ENCODE measurements at places on chromosomes 4 and X.

- no peak for DNase-seq
Observed at GRCh38 chrX:10158279-10159144, 1.7 kb downstream of the CLCN4 start.

DNA sequence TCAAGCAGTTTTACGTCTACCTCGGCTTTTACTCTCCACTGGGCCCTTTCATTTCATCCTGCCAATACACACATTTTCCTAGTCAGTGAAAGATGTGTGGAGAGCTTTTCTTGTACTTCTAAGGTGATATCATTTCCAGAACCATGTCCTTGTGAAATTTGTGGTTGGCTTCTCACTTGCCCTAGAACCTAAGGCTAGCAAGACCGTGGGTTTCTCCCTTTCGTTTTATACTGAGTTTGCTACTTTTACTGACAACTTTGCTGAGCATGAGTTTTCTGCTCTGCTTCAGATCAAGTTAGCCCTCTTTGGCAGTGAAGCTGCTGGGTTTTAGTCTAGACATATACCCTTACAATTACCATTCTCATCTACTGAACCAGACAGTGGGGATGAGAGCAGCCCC, 95.7 kb upstream of the FRMPD4 start:
- DNase-seq: no peak

GRCh38 chr4:1766106-1767060, 26.7 kb upstream of the FGFR3 start:
- DNase-seq: no peak

DNA sequence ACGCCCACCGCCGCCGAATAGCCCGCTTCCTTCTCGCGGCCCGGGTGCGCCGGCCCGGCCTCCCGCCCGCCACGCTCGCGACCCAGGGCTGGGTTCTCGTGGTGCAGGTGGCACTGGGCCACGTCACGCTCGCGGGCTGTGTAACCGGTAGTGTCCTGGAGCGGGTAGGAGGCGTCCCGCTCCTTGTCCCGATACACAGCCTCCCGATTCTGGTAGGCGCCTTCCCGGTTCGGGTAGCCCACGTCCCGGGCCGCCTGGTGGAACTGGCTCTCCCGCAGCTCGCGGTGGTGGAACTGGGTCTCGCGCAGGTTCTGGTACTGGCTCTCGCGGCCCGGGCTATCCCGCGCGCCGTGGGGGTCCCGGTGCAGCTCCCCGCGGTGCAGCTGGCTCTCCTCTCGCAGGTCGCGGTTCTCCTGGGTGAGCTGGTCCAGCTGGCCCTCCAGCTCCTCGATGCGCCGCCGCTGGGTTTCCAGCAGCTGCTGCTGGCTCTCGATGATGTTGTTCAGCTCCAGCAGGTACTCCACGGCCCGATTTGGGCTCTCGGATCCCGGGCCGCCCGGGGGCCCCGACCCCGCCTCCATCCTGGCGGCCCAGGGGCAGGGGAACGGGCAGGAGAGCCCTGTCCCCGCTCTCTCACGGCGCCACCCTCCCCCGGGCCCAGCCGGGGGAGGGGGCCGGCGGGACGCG, 39.3 kb upstream of the IQSEC2 start:
- no peak for DNase-seq
